ENCODE measurements at places on chromosomes 6 and 20.

DNA sequence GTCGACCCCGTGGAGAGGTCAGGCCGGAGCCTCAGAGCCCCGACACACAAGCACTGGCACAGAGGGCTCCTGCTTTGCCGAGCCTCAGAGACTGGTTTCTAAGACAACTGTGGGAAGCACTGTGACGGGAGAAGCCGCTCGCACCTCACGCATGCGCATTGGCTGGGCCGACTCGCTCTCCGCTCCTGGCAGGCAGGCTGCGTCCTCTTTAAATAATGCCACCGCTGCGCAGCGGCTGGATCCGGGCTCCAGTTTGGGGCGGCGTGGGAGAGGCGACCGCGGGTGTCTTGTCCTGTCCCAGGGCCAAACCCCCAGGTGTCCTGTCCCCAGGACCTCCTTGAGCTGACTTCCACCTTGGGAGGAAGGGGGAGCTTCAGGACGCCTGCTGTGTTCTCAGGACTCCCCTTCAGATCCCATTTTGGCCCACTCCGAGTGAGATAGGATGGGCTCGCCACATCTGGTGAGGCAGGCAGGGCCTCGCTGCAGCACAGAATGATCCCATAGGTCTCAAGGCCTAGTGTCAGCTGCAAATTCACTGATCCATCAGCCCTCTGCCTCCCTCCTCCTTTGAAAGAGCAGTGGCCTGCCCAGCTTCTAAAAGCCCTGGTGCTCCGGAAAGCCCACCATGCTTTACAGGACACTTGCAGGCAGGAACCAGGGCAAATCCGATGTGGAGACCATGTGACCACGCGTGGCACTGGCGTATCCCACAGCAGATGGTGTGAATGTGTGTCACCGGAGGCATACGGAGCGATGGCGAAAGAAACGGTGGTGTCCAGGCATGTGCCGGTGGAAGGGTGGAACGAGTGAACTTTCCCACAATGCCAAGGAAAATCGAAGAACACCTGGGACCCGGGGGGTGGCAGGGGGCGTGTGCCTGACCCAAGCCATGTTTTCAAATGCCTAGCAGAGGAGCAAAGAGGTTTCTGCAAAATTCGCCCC is 169.3 kb upstream of the ZNF337 start:
- DNase-seq = peak; percentile 79

DNA sequence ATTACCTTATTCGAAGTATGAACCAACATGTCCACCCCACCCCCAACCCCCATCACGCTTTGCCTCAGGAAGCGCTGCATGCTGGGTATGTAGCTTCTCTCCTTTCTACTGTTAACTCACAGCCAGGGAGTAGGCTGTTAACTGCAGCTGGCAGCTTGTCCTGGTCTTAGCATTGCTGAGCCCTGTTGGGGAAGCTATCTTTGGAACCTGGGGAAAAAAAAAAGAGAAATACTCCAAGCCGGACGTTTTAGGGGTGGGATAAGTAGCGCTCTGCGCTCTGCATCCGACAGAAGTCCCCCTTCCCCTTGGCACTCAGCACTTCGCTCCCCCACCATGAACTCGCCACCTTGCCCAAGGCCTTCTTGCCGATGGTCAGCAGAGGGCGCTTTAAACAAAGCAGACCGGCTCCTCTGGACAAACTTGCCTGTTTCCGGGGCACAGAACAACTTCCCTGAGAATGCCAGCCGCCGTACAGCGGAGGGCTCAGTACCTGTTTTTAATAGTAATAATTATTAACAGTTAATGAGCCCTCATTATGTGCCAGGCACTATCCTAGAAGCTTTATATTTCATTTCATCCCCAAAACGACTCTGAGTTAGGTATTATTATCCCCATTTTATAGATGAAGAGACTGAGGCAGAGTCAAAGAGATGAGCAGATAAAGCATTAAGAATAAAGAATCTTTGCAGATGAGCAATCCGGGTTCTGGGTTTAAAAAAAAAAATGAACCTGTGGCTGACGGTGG is 35.2 kb upstream of the MDFI start:
- DNase-seq = peak; percentile 91

- DNase-seq = no peak
These were observed 336.0 kb downstream of the DHX35 start for GRCh38 chr20:39298121-39298520.

DNA sequence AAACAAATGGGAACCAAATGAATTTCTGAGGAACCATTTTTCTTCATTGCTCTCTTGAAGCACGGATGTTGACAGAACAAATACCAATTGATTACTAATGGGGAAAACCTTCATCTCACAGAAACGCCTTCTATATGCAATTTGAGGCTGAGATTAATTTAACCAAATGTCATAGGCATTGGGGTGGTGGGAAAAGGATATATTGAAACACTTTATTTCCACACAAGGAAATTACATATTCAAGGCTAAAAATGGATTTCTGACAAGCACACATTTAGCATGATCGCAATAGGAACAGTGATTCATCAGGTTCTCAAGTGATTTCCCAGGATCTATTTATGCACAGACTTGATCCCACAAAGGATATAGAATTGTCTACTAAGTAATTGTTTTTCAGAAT is 88.9 kb downstream of the COL12A1 start:
- DNase-seq = no peak

DNA sequence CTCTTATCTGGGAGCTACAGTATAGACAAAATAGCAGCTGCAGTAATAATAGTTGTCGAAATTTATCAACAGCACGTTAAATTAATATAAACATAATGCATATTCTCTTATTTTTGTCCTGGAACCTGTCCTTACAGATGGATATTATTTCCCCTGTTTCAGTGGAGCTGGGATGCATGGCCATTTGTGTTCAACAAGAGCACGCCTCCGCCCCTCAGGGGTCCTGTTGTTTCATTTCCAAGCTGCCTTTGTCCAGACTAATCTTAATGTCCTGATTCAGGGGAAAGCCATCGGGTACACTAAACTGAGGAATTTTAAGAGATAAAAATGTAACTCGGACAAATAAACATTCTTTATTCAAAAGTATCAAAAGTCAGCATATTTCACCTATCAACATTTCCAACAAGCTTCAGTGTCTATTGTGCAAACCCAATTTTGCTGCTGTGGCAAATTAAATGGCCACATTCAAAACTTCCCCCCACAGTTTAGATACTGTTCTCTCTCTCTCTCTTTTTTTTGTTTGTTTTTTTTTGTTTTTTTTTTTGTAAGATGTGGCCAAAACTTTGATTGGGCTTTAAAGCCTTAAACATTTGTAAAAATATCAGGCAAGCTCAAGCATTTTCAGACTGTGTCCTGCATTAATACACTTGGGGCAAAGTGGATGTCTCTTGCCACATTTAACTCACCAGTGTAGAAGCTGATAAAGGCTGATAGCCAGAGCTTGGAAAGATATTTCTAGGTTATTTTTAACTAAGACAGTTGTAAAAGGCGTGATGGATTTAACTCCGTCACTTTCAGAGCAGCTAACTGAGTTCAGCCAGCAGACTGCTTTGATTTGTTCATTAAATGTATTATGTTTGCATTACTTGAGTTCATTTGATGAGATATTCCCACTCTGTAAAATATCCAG is 112.5 kb upstream of the QKI start:
- DNase-seq = no peak

- DNase-seq = no peak
These were observed 121.5 kb downstream of the PACRG start for GRCh38 chr6:162849269-162849668.

GRCh38 chr6:110534731-110535492 is 58.5 kb upstream of the SLC22A16 start:
- DNase-seq = no peak

DNA sequence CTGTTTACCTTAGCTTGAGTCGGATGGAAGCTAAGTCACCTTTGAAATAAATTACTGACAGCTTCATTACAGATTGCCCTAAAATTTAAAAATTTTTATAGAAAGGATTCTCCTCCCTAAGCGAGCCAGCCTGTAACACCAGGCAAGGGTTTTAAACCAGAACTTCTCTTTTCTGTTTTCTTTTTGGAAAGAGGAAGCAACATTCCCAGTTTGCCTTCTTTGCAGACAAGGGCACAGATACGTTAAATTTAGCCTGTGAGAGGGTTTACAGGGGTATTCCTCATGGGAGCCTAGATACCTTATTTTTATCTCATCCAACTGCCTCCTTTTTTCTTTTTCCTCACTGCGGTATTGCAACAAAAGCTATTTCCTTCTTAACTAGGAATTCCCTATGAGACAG is 45.0 kb downstream of the GNAS start:
- DNase-seq = no peak

DNA sequence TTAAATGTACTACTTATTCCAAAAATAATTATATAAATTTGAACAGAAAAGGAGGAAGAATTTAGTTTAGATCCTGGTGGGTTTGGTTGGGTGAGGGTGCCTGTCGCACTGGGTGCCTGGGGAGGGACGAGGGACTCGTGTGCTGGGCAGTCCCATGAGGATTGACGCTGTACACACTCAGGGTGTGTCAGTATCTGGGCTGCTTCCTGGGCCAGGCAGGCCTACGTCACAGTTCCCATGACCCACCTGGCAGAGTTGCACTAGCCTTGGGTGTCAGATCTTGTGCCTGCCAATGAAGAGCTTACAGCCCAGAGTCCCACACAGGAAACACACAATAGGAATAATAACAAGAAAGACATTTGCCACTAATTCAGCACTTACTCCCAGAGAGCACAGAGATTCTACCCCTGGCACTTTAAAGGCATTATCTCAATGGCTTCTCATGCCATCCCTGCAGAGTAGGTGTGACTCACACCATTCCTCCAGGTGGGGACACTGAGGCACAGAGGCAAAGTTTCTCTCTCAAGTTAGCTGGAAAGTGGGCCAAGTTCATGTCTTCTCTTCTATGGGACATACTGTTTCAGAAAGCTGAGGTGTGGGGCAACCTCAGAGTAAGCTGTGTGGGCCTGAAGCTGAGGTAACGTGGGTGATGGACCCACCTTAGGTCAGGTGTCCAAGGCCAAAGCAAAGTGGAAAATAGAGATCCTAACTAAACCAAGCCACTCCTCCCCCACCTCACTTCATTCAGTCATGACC is 1.3 kb upstream of the SDCBP2 start:
- DNase-seq = no peak

DNA sequence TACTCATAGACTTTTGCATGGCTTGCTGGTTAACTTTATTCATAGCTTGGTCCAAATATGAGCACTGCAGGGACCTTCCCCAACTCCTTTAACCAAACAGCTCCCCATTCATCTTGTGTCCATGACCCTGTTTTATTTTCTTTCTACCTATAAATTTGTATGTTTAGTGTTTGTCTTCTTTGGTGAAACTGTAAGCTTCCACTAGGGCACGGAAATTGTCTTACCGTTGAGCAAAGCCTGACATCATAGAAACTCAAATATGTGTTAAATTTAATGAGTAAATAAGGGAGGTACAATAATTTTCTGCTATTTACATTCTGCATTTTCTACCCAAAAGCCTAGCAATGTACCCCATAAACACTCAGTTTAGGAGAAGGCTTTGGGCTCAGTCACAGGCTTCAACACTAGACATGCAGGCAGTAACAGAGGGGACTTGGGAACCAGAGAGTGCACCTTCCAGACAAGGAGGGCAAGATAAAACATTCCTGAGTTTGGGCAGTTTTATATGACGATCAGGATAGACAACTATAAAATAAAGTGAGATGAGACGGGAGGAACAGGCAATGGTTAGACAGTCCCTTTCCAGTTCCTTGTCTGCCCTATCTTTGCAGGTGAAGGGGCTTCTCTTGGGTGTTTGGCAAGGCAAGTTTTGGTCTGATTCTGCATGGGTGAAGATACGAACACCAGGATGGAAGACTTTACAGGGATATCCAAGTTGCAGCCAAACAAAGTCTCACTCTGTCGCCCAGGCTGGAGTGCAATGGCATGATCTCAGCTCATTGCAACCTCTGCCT is 46.2 kb upstream of the ZNF217 start:
- no peak for DNase-seq

- DNase-seq = no peak
These were observed 4.5 kb upstream of the ENTPD6 start for GRCh38 chr20:25191051-25191450.

DNA sequence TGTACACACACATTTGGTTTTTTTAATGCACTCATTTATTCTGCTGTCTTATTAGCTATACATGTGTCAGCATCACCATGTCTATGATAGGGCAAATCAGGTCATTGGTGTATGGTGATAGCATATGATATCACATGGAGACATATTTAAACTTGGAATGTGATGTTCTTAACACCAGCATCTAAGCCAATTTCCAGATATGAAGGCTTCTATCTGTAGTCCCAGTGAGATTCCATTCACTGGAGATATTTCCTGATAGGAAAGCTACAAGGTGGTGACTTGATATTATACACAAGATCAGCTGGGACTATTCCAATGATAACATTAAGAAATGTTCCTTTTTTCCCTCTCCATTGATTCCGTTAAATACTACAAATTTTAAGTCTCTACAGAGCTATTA is 89.3 kb downstream of the TASP1 start:
- DNase-seq = no peak

GRCh38 chr20:24350923-24351368 is 118.5 kb upstream of the SYNDIG1 start:
- no peak for DNase-seq
